NCI-H1048 (cell line): ENCODE measurements at places on chromosomes 7 and 10.
A peak's percentile ranks its signal among the peaks of the same experiment; 100 is the strongest.

DNA sequence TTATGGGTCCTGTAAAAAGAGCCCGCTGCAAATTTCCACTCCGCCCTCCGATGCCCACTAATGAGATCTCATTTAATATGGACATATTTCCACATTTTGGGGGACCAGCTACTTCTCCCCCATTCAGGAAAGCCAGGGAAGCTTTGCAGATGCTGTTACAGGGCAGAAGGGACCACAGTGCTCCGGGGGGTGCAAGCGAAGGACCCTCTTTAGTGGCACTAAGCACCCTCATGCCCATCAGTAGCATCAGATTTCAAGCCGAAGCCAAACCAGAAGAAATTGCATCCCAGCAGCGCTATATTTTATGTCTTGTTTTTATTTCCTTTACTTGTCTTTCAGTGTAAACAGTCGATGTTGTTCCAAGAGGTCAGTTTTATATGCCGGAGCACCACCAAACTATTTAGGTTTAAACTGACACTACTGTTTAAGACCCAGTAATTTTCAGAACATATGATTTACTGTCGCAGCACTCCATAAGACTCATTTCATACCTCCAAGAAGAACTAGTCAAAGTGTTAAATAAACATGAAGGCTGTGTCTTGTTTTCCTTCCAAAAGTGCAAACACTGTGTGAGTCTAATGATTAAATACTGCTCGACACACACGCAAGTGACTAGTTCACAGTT is 122.2 kb upstream of the MGMT start:
- DNase-seq: no peak

- DNase-seq: no peak
Observed at GRCh38 chr10:29140991-29141390, 147.9 kb upstream of the LYZL1 start.

- DNase-seq: peak; percentile 93
Observed at GRCh38 chr10:121303287-121303890, 294.9 kb downstream of the FGFR2 start.

- DNase-seq: no peak
Observed at GRCh38 chr10:44306147-44306710, 78.7 kb downstream of the CXCL12 start.

- no peak for DNase-seq
Observed at GRCh38 chr10:131083915-131084790, 227.4 kb downstream of the TCERG1L start.

DNA sequence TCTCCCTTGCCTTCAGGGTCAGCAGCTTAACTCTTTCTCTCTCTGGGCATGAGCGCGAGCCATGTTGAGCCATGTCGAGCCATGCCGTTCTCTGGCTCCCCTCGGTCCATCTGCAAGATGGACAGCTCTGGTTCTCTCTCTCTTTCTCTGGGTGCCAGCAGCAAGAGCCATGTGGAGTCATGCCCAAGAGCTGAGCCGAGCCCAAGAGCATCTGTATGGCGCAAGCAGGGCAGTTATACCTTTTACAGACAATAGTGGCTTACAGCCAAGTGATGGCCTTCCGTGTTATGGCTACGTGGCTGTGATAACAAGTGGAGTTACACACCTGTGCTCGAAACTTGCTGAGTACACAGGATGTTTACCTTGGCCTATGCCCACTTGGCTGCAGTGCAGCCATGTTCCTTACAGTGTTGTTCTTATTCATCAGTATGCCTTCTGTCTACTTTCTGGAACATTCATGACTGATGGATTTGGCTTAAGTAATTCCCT is 327.7 kb downstream of the GLRX3 start:
- DNase-seq: no peak

DNA sequence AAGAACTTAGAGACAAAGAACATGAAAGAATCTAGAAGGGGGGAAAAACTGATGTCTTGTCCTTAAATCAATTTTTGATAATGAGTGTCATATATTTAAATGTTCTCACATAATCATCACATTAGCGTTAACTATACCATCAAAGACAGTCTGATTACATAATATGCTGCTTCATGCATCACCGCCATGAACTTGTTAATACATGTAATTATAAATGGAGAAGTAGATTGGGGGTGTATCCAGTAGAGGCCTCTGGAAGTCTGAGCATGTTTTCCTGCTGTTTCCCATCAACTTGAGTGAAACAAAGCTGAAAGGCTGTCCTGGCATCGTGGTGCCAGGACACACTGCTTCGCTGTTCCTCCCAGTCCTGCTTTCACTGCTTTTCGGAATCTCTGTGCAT is 48.2 kb downstream of the PRLHR start:
- no peak for DNase-seq

DNA sequence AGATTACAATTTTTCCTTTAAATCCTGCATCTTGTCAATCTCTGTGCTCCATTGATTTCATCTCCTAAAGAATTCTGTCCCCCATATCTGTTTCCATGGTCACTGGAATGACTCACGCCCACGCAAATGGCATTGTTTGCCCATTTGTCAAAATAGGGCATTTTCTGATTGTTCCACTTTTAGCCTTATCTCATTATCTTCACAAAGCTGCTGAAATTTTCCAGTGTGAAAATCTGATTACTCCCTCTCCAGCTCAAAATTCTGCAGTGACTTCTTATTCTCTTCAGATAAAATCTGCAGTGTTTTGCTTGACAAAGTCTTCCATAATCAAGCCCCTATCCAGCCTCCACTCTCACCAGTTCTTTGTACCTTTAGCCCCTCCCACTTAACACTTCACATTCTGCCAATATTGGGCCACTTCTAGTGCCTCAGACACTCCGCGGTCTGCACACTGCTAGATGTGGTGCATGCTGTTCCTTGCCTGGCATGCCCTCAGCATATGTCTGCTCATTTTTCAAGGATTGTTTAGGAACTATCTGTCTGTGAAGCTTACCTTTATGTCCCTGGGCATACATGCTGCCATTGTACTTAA is 33.9 kb upstream of the CTTNBP2 start:
- no peak for DNase-seq

GRCh38 chr10:5806745-5807144 is 6.5 kb downstream of the GDI2 start:
- DNase-seq: no peak

GRCh38 chr10:75569506-75569905 is 138.1 kb downstream of the LRMDA start:
- no peak for DNase-seq

- DNase-seq: no peak
Observed at GRCh38 chr7:118281196-118281595, 56.7 kb downstream of the ANKRD7 start.

DNA sequence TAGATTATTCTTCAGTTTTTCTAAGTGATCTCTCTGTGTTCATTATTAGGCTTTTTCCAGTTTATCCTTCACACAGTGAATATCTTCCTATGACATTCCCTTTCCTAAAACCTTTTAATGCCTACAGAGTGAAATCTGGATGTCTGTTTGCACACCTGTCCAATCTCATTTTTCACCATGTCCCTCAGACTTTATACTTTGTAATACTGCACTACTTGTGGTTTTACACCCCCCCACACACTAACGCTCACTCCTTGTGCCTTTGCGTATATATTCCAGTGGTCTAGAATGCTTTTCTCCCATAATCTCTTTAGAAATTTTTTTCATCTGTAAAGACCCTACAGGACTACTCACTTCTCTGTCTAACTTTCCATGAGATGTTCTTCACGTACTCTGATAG is 98.2 kb downstream of the EXOC6 start:
- DNase-seq: no peak
